ENCODE measurements at places on chromosomes 6 and 20.

- H3K4me1 ChIP-seq, result no peaks in the 10 kb centered on the region
- peaks cover 3% of the 10 kb centered on the region for H3K36me3 ChIP-seq
- no peak overlapping the region for H3K27ac ChIP-seq
- H3K4me3 ChIP-seq, result no peak overlapping the region
Observed at GRCh38 chr6:104795363-104795762, 64.4 kb downstream of the HACE1 start.

DNA sequence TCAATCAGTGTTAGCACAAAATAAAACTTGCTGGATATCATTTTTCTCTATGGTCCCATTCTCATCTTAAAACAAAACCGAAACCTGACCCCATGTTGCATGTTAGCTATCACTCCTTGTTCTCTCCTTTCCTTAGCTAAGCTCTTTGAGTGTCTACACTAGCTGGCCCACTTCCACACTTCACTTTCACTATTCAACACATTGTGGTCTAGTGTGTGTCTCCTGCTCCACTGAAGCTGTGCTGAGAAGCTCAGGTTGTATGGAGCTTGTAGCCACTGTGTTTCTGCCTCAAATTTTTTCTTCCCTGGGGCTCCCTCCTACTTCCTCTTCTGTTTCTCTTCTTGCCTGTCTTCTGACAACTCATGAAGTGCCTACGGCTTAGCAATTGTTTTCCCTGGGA lies 223.0 kb downstream of the NKAIN2 start:
- H3K36me3 ChIP-seq, result no peaks in the 10 kb centered on the region
- no peak overlapping the region for H3K27ac ChIP-seq
- no peak for DNase-seq
- no peaks in the 10 kb centered on the region for H3K4me1 ChIP-seq
- H3K4me3 ChIP-seq, result no peak overlapping the region
- no peaks in the 10 kb centered on the region for H3K27me3 ChIP-seq

- no peak overlapping the region for H3K4me3 ChIP-seq
- DNase-seq, result no peak
- no peak overlapping the region for H3K27ac ChIP-seq
- no peaks in the 10 kb centered on the region for H3K4me1 ChIP-seq
- no peaks in the 10 kb centered on the region for H3K27me3 ChIP-seq
Observed at GRCh38 chr6:71107911-71108420, 151.1 kb upstream of the B3GAT2 start.

DNA sequence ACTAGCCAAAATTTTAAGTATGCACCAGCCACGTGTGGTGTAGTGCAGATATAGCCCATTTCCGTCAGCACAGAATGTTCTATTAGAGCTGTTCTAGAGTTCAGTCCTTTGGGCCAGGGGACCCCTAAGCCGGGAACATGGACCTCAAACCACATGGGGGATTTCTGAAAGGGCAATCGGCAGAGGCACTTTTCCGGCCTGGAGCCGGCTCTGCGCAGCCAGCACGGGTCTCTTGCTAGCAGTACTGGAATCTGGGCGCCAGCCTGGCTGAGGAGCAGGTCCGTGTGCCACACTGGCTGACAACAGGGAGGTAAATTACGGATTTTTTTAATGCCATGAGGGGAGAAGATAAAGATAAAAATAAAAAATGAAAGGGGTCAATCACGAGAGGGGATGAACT lies 120.5 kb downstream of the SULF2 start:
- H3K27me3 ChIP-seq, result no peaks in the 10 kb centered on the region
- no peak for DNase-seq
- no peaks in the 10 kb centered on the region for H3K36me3 ChIP-seq
- H3K27ac ChIP-seq, result no peak overlapping the region
- H3K4me1 ChIP-seq, result no peaks in the 10 kb centered on the region
- H3K4me3 ChIP-seq, result no peak overlapping the region

GRCh38 chr6:26187981-26188635 lies 100.9 kb downstream of the HFE start:
- H3K4me3 ChIP-seq, result peak overlapping the region; percentile 21
- no peaks in the 10 kb centered on the region for H3K36me3 ChIP-seq
- DNase-seq, result no peak
- H3K27ac ChIP-seq, result peak overlapping the region; percentile 71
- peaks cover 16% of the 10 kb centered on the region for H3K27me3 ChIP-seq
- no peaks in the 10 kb centered on the region for H3K4me1 ChIP-seq
